Stimulated activated effector memory CD8-positive, alpha-beta T cell treated with anti-CD3 and anti-CD28 coated beads, Interleukin-12 subunit alpha, Interleukin-12 subunit beta, amount 100 ng/mL, for 72 hours (primary cell): ENCODE measurements at places on chromosomes 2 and 18.

GRCh38 chr2:65420712-65421431 lies 11.5 kb downstream of the SPRED2 start:
- no peak for DNase-seq

GRCh38 chr18:48774941-48775340 lies 175.8 kb downstream of the SMAD7 start:
- no peak for DNase-seq

DNA sequence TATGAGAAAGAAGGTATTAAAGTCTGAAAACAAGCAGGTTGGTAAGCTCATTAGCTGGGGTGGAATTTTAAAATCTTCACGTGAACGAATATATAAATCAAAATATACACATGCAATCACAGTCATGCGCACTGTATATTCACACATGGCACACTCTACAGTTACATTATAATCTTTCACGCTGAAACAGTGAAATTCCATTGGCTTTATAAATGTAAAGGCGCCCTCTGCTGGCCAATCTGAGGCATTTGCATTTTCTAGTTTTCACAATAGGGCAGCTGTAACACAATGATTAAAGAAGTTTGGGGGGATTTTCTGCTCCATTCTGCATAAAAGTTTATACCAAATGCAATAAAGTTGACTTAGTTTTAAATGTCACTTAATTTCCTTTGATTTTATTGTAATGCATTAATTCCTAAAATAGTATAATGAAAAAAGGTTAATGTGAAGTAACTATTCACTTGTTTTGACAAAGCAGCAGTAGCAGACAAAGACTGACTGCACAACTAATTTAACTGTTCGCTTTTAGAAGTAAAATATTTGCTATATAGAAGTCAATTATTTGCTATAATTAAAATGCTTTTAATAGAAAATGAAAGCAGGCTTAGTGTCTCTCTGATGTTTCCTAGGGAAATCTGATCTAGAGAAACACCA lies 17.2 kb downstream of the IFIH1 start:
- peak; percentile 13 for DNase-seq

GRCh38 chr18:24271381-24272228 lies 126.0 kb downstream of the OSBPL1A start:
- DNase-seq = no peak

GRCh38 chr2:20419007-20419576 lies 27.8 kb upstream of the RHOB start:
- no peak for DNase-seq

DNA sequence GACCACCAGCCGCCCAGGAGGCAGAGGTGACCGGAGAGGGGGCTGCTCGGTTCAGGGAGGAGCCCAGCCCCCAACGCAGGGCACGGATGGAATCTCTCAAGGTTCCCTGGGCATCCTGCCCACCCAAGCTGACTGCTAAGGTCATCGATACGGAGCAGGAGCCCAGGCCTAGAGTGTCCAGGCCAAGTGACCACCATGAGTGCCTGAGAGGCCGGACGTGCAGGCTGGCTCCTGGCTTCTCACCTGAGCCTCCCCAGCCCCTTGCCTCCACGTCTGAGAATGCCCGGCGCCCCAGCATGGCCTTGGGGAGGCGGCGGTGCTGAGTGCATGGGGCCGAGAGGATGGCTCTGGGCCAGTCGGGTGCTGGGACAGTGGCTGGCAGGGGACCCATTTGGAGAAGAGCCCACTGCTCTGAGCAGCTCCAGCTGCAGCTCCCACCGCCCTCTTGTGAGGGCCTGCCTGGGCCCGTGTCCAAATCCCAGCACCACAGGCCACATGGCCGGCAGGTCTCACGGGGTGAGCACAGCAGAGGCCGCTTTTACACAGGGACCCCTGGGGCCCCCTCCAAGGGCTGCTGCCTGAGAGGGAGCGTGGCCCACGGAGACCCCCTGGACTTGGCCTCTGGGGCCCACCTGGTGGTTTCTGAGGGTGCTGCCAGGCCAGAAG lies 102.8 kb upstream of the CTDP1 start:
- no peak for DNase-seq

- no peak for DNase-seq
Observed at GRCh38 chr2:54675281-54675680, 48.2 kb upstream of the EML6 start.

DNA sequence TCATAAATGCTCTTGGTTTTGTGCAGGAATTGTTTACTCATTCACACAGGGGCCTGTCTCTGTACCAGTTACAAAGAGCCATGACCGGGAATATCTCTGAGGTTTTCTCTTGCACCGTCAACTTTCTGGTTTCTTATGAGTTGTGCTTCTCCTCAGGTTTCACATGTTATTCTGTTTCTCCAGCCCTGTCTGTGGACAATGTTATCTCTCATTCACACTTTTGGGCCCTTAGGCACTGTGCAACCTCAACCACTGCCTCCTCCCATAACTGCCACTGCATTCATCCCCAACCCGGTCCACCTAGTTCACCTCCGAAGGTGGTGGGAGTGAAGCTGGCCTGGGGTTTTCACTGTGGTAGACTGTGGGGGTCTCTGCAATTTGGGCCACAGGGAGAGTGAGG lies 22.5 kb upstream of the NEDD4L start:
- DNase-seq = no peak

DNA sequence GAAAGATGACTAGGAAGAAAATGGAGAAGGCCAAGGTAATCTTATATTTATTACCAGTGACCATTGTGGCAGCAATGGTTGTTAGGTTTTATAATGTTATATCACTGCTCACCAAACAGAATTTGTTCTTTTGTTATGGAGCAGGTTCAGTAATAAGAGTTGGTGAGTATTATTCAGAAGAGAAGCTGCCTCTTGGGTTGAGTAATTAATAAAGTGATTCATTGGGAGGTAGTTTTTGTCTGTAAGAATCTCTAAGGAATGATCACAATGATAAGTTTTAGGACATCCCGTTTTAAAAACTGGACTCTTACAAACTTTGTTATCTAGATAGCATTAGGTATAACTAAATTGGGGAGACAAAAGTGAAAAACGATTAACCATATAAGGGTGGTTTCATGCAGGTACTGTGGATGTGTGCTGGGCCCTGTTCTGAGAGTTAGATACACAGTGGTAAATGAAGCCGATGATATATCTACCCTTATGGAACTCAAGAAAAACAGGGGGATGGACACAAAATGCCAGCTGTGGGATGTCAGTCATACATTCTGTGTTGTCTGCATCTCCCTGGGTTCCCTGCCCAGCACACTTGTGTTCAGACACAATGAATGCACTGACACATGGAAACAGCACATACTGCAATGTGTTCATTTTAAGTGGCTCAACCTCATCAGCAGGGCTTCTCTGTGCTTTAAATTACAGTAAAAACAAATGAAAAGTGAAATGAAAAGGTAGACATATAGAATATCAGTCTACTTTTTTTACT lies 7.5 kb downstream of the MAP4K4 start:
- DNase-seq = no peak

- no peak for DNase-seq
Observed at GRCh38 chr18:48077291-48077690, 146.8 kb upstream of the SMAD2 start.

DNA sequence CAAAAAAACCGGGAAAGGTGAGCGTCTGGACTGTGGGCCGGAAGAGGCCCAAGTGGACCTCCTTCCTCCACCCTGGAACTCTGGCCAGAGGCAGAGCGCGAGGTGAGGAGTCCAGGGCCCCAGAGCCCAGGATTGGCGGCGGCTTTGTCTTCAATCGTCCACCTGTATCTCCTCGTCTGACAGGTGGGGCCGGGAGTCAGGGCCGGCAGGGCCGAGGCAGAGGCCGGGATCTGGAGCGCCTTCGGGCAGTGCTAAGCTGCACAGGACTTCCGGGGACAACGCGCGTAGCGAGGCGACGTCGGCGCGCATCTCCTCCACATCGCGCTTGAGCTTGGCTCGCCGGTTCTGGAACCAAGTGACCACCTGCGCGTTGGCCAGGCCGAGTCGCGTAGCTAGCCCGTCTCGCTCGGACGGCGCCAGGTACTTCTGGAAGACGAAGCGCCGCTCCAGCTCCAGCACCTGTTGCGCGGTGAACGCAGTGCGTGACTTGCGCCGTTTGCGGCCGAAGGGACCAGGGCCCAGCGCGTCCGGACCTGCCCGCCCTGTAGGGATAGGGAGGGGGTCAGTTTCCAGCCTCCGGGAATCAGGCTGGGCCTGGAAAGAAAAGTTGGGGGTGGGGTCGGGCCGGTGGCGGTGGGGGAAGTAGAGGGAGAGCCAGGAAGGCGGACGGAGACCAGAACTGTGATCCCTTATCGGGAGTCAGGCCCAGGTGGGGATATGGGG lies 1.5 kb downstream of the LBX2 start:
- no peak for DNase-seq

DNA sequence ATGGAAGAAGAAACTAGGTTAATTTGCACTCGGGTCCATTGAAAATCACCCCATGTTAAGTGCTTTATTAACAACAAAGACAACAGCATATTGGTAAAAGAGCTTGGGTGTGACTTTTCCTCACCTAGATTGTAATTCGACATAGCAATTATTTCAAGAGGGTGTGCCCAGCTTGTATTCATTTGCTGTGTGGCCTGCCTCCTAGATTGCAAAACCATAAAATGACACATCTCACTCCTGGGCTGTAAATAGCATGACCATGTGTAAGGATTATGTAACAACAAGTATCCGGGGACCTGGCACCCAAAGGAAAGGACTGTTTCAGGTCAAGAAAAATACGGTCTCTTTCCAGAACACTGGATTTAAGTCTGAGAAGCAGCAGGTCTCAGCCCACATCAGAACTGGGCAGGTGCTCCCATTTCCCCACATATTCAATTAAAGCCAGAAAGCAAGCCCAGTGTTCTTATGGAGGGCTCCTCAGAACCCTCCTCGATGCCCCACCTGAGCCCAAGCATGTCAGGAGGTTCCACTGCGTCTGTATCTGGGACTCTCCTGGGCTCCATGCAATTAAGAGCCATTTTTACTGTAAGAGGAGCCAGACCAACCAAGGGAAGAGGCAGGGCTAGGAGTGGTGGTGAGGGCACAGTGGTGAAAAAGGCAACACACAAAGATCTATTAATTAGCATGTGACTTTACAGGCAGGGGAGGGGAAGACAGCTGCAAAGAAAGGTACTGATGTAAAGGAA lies 39.2 kb downstream of the MREG start:
- no peak for DNase-seq

DNA sequence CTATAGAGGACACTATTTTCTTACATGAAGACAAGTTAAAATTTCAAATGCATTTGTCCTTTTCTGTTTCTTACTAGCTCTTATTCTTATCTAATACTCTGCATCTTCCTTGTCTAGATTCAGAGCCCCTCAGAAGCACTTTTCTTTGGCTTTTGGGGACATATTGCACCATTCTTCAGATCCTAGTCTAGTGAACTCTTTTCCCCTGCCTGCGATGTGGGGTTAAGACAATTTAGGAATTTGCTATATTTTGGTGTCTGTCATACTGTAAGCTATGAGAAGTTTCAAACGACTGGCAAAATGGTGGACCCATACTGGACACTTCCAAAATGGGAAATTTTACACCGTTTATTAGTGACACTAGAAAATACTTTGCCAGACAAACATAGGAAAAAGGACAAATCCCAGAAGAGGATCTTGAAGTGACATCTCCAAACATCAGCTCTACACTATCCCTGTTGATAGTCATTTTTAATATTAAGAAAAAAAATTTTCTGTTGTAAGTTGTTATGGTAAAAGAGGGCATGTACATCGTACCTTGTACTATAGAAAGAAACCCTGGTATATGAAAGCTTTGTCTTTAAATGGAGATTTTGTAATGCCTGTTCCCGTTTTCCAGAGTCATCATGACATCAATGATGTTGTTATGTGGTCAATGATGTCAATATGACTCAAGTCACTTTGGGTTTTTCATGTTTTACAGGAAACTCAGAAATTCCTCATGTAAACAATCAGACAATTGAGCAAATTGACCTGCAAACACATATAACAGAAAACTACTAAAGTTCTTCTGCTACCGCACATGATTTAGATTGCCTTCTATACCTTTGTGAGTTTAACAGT lies 4.4 kb upstream of the KYNU start:
- no peak for DNase-seq

DNA sequence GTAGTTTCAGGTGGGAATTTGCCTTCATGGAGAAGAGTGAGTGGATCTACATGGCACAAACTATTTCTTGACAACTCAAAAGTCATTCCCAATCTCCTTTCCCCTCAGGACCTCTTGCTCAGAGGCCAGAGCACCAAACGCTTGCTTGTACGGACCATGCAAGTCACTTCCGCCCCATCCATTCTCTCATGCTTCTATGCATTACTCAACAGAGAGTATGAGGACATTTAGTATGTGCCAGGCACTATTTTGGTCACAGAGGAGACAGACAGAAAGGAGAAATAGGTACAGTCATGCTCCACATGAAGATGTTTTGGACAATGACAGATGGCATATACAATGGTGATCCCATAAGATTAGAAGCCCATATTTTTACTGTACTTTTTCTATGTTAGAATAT lies 117.5 kb downstream of the ACTR3 start:
- DNase-seq = no peak

- DNase-seq = no peak
Observed at GRCh38 chr2:233600386-233600785, 17.0 kb upstream of the UGT1A8 start.

GRCh38 chr2:85669549-85669948 lies 1.6 kb upstream of the SFTPB start:
- no peak for DNase-seq

- no peak for DNase-seq
Observed at GRCh38 chr2:137964066-137964858, at the start of gene HNMT. HNMT (plus strand) TSS chr2:137964473; CDS start chr2:137964492, 19 bp downstream.

- DNase-seq = no peak
Observed at GRCh38 chr2:107419191-107419590, 407.5 kb upstream of the RGPD4 start.

GRCh38 chr2:240728827-240729226 lies 37.2 kb downstream of the AQP12A start:
- DNase-seq = no peak

DNA sequence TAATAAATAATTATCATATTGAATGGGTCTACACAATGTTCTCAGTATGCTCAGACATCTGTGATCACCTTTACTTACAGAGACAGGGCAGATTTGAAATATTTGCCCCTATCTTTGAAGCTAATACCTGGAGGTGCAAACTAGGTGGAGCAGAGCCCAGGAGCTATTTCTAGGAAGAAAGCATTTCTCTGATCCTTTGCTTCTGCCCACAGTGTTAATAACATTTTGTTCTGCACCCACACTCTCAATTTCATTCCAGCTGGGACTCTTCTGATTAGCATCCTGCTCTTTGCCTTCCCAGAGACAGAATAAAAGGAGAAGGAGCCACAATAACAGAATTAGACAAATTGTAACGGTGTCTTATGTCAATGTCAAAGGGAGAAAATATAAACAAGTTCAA lies 11.6 kb upstream of the SCN2A start:
- no peak for DNase-seq
